ENCODE measurements at places on chromosomes 3 and 15.

- DNase-seq: no peak
Observed at GRCh38 chr15:101390462-101390861, 95.4 kb upstream of the SNRPA1 start.

DNA sequence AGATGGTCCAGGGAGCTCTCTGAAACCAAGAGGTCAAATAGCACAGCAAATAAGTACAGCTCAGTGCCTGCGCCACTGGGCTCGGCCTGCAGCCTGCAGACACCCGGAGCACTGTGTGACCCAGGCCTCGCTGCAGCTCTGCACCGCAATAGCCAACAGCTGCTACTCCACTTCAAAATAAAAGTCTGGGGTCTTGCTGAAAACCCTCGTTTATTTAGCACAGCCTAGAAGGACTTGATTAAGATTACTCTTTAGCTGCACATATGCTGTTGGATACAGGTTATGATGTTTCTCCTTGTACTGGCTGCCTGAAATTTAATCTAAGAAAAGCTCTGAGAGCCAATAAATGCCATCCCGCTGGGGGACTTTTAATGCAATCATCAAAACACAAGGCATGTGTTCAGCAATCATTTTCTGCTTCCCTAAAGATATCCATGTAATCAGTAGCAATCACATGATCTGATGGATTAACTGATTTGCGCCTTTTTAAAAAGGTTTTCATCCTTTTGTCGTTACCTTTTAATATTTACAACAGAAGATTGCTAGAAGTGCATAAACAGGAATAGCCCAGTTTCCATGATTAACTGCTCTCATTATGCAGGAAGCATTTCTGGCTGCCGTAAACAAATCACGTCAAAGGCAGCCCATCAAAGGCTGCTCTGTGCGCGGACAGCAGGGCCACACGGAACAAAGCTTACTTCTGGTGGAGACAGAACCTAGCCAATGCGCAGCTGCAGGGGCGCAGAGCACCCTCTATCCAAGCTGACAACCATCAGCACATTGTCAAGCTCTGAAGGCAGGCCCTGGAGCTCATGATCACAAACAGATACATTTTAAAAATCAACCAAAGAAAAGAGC, 58.8 kb downstream of the CLASP2 start:
- no peak for DNase-seq

- no peak for DNase-seq
Observed at GRCh38 chr3:155991847-155992246, 121.4 kb downstream of the GMPS start.

DNA sequence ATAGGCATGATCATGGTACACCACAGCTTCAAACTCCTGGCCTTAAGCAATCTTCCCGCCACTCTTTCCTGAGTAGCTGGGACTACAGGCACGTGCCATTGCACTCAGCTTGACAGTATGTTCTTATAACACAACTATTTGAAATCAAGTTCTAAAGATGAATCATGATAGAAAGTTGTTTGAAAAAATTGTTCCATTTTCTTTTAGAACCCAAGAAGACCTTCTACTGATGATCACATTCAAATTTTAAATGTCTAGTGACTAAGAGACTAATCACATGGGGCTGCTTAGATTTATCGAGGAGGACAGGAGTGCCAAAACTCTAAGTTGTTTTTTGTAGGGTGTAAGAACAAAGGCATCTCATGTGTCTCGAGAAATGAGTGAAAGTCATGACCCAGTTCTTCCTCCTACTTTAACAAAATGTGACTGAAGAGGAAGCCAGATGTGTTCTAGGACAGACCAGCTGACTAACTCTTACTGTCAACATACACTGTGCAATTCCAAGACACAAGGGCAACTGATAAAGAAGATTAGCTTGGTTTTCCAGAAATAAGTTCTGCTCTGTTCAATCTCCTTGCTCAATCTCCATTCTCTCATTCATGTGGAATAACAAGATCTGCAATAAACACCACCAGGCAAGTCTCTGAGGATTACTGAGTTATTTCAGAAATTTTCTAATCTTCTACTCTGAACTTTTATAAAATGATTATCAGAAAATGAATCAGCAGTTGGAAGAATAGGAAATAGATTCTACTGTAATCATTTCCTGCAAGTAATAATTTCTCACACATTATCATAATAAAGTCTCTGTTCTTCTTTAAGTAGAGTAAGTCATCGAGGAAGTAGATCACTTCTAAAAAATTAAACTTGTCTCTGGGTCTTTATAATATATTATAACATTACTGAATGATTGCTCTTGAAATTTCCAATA, 122.6 kb upstream of the CCNL1 start:
- no peak for DNase-seq

DNA sequence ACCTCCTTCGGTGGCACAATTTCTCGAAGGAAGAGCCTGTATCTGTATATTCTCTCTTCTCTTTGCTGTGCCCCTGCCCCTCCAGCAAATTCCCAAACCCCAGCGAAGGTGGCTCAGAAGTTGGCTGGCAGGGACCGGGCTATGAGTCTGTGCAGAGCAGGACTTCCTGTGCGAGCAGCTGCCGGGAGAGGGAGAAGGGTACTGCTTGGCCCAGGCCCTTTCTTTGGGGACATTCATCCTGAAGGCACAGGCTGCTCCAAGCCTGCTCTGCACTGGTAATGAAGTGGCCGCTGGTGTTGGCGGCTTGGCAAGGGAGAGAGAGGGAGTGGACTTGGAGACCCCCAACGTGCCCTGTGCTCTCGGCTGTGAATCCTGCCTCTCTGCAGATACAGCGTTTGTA, 1.5 kb downstream of the SLC6A11 start:
- DNase-seq: no peak
